Upper lobe of right lung (tissue), 1 donor: ENCODE measurements at places on chromosomes 3 and 15.

GRCh38 chr3:128155616-128156360 is 2.5 kb downstream of the EEFSEC start:
- DNase-seq = no peak

DNA sequence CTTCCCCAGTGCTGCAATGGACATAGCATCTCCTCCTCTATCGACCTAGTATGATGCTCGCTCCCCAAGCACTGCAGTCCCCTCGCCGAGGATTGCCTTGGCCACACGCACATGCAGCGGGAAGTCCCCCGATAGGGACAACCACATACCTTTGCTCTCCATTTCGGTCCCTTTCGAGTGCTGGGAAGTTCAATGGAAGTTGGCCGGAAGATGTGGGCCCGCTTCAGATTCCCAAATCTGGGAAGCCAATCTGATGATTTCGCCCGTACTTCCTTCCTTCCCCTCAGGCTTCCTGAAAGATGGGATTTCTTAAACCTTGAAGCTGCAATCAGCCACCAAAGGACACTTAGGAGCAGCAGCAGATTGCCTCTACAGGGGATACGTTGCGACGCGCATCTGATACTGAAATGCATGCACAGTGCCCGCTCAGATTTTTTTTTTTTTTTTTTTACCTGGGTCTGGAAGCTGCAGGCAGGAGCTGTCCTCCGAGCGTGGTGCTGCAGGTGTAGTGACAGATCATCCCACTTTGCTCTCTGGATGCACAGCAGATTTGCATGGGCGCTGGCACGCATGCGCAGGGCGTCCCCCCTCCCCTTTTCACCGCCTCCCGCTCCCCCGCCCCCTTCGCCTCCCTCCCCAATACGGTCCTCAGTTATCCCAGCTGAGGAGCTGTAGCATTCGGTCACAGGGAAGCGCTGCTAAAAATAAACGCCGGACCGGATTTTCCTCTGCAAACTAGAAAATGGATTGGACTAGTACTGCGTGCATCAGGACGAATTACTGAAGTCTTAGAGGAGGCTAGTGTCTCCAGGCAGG is at the start of gene FGF12:
Gene FGF12, minus strand, starts transcription at position 510 of the 816 bp plus-strand sequence.
- peak; percentile 74 for DNase-seq

DNA sequence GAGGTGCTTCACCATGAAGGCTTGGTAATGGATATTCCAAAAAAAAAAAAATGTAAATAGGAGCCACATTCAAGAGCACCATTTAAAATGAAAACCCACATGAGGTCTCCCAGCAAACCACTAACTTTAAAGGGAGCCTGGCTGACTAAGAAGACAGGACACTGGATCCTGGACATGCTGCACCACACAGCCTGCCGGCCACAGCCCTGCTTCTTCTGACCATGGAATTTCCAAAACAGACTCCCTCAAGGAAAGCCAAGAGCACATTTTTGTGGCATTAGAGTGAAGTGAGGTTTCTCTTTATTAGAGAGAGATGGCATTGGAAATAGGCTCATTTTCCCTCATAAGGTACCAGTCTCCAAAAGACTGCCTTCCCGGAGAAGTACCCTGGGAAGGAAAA is 113.9 kb downstream of the RORA start:
- DNase-seq = no peak

GRCh38 chr3:134363381-134363755 is 10.9 kb downstream of the AMOTL2 start:
- no peak for DNase-seq
